ENCODE measurements at places on chromosomes 6 and 20.

DNA sequence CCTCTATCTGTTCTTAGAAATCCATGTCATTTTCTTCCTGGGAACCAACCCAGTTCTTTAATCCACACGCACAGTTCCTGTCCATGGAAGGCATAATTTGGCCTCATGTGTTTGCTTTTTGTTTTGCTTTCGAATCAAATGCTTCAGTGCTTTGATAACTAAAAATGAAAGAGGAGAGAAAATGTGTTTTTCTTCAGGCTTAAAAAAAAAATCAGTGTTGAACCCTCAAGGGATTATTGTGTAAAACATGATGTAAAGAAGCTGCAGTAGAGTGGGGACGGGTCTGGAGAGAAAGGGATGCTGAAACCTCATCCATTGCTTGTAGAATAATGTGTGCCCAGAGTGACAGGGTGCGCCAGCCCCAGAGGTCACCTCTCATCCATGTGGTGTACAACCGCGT, 197.5 kb upstream of the JARID2 start:
- DNase-seq = no peak

- no peak for DNase-seq
Measured at GRCh38 chr6:109186012-109186411, 90.7 kb downstream of the CEP57L1 start.

- no peak for DNase-seq
Measured at GRCh38 chr6:140490081-140490480, 1115.6 kb upstream of the CITED2 start.

DNA sequence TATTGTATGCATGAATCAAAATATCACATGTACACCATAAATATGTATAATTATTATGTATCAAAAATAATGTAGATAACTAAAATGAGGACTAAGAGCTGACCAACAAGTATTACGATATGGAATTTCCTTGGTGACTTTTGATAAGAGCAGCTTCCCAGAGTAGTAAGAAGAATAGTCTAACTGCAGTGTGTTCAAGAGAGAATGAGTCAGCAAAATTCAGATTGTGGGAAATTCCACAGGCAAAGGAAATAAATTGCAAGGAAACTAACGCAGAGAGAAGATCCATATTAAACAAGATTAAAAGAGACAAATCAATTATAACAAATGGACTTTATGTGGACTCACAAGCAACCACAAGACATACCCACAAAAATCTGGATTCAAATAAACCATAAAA, 26.4 kb downstream of the FRK start:
- DNase-seq = no peak
